ENCODE measurements at places on chromosomes 6 and 20.

DNA sequence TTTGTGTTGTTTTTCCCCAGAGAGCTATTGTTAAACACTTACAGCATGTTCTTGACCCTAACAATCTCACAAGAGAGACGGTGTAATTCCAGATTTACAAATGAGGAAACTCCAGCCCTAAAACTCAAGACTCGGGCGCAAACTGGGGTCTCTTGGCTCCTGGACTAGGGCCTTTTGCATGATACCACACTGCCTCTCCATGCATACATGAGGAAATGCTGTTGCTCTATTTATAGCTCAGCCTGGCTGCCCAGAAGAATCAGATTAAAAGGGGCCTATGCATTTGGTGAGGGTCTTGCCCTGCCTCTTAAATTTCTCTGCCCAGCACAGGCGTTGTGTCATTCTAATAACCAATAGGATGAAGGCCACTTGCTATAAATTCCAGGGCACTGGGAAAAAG is 30.5 kb upstream of the SNRPB2 start:
- no peak for DNase-seq

- peak; percentile 93 for DNase-seq
These were observed 984 bp upstream of the ABT1 start for GRCh38 chr6:26595669-26596269.

GRCh38 chr6:7917729-7918128 is 7.1 kb upstream of the TXNDC5 start:
- no peak for DNase-seq

DNA sequence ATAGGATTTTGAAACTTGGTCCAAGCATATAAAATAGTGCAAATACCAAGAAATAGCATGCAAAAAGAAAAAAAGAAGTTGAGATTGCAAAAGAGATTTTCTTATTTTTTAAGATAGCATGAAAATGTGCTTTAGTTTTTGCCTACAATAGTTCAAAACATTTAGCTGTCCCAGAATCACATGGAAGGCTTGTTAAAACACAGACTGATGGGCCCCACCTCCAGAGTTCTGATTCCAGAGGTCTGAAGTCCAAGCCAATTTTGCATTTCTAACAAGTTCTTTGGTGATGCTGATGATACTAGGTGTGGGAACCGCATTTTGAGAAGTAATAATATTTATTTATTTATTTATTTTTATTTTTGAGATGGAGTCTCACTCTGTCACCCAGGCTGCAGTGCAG is 33.7 kb upstream of the LOC128125822 start:
- no peak for DNase-seq

DNA sequence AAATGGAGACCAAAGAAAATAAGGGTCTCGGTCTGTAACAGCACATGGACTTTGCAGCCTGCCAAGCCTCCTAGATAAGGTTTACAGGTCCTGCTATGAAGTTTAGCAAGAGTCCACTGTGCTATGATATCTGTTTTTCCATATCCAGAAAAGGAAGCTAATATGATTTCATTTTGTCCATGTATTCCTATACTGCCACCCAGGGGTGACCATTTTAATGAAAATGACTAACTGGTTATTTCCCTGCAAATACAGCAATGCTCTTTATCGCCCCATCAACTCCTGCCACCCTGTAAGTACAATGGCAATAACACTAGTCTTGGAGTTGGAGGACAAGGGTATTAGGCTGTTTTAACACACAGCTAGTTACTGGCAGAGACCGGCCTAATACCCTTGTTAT is 115.2 kb upstream of the GLP1R start:
- no peak for DNase-seq

GRCh38 chr6:109260126-109260525 is 122.1 kb downstream of the CD164 start:
- DNase-seq = no peak

GRCh38 chr6:31474871-31475286 is 23.1 kb upstream of the MICB start:
- peak; percentile 49 for DNase-seq

- no peak for DNase-seq
These were observed 17.2 kb upstream of the MDGA1 start for GRCh38 chr6:37714836-37715420.

- no peak for DNase-seq
These were observed 16.7 kb upstream of the VNN1 start for GRCh38 chr6:132730560-132730959.

DNA sequence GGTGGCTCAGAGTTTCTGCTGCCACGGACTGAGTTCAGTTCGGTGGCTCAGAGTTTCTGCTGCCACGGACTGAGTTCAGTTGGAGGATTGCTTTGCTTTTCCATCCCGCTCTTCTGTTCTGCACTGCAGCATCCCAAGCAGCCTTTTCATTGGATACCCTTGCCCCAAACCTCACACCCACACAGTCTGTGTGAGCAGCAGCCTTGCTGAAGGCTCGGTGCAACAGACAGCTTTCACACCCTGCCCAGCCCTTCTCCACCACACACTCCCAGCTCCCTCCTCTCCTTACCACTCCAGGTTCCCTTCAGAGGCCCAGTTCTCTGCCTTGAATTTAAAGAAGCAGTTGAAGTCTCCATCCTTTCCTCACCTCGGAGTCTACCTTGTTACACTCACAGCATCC is 52.5 kb upstream of the CHD6 start:
- DNase-seq = no peak
